ENCODE measurements at places on chromosomes 11 and 22. TPM values are rescaled to one million over a fixed set of nuclear protein-coding genes. Genes with fewer than 3 reads are reported as not detected.

DNA sequence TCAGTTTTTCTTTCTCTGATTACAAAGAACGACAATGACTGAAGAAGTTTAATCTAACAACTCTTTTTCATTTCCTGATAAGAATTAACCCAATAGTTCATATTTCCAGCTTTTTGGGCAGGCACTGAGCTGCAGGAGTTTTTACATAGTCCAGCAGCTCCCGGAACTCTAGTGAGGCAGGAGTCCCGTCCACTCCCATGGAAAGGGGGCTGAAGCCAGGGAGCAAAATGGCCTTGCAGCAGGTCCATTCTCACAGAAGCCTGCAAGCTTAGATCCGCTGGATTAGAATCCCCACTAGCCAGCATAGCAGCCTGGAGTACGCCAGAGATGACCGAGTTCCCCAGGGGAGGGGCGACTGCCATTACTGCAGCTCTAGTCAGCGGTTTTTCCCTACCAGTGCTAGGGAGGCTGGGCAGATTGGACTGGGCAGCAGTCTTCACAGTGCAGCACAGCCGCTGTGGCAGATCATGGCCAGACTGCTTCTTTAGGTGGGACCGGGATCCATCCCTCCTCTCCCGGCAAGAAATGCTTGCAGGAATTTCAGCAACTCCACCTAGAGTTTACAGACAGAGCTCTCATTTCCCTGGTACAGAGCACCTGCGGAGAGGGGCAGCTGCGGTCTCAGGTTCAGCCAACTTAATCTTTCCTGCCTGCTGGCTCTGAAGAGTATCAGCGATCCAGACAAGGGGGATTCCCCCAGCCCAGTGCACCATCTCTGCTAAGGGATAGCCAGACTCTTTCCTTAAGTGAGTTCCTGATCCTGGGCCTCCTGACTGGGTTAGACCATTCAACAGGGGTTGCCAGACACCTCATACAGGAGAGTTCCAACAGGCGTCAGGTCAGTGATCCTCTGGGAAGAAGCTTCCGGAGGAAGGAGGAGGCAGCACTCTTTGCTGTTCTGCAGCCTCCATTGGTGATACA lies 742 bp upstream of the CASP4 start:
- no peaks in the 10 kb centered on the region for H3K27me3 ChIP-seq
- H3K36me3 ChIP-seq = peaks cover 20% of the 10 kb centered on the region
- H3K4me1 ChIP-seq = peaks cover 31% of the 10 kb centered on the region
- peak; percentile 38 for DNase-seq

DNA sequence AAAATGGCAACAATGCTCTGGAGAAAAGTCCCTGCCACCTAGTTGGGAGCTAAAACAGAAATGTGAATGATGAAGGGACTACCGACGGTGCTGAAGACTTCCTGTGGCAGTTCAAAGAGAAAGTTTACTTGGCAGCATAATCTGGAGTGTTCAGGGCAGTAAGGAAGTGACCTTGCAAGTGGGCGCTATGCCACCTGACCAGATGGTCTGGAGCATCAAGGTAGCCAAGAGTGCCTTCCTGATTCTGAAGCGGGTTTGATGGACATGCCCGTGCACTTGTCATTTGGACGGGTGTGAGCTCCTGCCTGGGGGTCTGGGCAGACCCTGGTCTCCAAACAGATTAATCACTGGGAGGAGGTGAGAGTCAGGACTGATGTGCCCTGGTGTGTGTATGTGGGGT lies 1.8 kb upstream of the SNX19 start:
- no peak overlapping the region for H3K4me3 ChIP-seq
- peaks cover 53% of the 10 kb centered on the region for H3K27me3 ChIP-seq
- H3K4me1 ChIP-seq = peaks cover 12% of the 10 kb centered on the region
- H3K36me3 ChIP-seq = peaks cover 5% of the 10 kb centered on the region

DNA sequence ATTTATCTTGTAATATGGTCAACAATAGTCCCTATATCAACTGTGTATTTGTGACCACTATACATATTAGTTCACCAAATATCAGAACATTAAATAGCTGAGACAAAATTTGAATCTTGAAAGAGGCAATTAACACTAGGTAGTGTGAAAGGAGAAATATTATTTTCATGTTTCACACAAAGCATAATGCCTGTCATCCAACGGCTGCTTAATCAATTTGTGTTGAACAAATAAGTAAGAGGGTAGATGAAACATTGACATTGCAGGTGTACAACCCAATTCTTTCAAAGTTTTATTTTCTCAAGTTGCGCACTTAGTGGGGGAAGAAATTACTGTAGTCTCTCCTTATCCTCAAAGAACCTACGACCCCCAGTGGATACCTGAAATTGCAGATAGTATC lies 3.4 kb upstream of the OR8I2 start:
- no peak overlapping the region for H3K27ac ChIP-seq
- no peak for DNase-seq
- no peak overlapping the region for H3K4me3 ChIP-seq
- H3K36me3 ChIP-seq = no peaks in the 10 kb centered on the region
- H3K27me3 ChIP-seq = no peaks in the 10 kb centered on the region
- H3K4me1 ChIP-seq = no peaks in the 10 kb centered on the region

CNGA4 gene
- total RNA-seq = 0.54 TPM

ZC3H12C gene
- 17.0 TPM for total RNA-seq

MMP3 gene
- total RNA-seq = not detected
